ENCODE measurements at places on chromosomes 2 and 18.
A peak's percentile ranks its signal among the peaks of the same experiment; 100 is the strongest.

DNA sequence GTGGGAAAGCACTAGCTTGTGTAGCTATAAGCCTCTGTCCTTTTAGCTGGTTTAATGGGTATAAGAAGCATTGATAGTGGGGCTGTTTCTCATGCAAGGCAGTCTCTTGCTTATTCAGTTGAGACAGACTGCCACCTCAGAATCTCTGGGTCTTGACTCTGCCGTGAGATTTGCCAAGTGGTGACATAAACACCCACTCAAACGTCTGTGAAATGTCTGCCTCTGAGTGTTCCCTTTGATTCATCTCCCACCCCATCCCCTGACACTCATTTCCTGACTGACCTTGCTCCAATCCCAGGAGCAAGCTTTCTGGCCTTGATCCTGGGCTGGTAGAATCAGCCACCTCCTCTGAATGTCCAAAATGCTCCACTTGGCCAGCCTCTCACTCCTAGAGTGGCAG lies 141.9 kb upstream of the RBMS1 start:
- H3K27ac ChIP-seq: no peak overlapping the region
- DNase-seq: no peak
- H3K4me1 ChIP-seq: no peaks in the 10 kb centered on the region
- H3K36me3 ChIP-seq: no peaks in the 10 kb centered on the region
- no peaks in the 10 kb centered on the region for H3K27me3 ChIP-seq

DNA sequence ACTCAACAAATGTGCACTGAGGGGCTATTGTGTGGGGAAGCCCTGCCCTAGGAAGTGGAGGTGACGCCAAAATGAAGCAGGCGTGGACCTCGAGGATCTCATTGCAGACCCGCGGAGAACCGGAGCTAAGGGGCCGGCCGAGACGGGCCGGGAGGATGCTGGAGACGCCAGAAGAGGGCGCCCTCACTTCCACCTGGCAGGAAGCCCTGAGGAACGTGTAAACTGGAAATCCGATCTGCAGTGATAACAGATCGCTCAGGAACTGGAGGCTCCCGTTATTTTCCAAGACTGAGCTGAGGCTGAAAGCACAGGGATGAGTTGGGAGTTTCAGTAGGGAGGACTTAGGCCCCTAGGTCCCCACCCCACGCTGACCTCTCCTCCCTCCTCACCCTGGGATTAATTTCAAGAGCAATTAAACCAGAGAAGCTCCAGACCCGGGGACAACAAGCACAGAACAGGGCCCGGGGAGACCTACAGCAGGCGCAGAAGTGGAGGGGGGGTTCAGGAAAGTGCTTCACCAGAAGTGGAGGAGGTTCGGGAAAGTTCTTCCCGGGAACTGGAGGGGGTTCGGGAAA lies 7.7 kb upstream of the COL6A3 start:
- no peaks in the 10 kb centered on the region for H3K27me3 ChIP-seq
- H3K36me3 ChIP-seq: no peaks in the 10 kb centered on the region
- H3K4me1 ChIP-seq: peaks cover 6% of the 10 kb centered on the region
- H3K27ac ChIP-seq: peak overlapping the region; percentile 51

DNA sequence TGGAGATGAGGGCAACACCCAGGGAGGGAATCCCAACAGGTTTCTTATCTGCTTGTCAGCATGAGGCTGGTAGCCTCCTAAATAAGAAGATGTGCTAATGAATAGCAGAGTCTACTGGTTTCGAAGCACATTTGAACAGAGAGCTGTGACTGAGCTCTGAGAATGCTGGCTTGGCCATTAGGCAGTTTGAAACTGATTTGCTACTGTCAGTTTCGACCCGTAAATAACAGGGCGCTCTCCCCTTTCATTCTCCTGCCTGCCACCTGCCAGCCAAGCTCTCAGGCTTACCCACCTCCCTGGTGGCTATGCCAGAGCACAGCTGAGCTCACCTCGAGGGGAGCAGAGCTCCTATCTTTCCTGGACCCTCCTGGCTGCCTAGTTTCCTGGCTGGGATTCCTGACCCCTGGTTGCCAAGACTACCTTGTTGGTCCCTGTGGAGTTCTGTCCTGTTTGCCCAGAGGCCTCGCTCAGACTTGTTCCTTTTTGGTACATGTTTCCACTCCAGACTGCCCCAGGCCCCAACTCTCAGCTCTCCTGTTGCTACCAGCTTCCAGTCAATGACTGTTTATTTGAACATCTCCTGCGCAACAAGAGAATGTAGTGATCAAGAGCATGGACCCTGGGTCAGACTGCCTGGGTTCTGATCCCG lies 102.3 kb upstream of the ALPP start:
- H3K27ac ChIP-seq: no peak overlapping the region
- no peaks in the 10 kb centered on the region for H3K27me3 ChIP-seq
- H3K4me3 ChIP-seq: no peak overlapping the region
- no peaks in the 10 kb centered on the region for H3K4me1 ChIP-seq

GRCh38 chr2:134167015-134167414 lies 86.9 kb upstream of the MGAT5 start:
- H3K4me3 ChIP-seq: no peak overlapping the region
- no peaks in the 10 kb centered on the region for H3K27me3 ChIP-seq
- no peaks in the 10 kb centered on the region for H3K36me3 ChIP-seq
- no peak overlapping the region for H3K27ac ChIP-seq
- H3K4me1 ChIP-seq: peaks cover 4% of the 10 kb centered on the region

DNA sequence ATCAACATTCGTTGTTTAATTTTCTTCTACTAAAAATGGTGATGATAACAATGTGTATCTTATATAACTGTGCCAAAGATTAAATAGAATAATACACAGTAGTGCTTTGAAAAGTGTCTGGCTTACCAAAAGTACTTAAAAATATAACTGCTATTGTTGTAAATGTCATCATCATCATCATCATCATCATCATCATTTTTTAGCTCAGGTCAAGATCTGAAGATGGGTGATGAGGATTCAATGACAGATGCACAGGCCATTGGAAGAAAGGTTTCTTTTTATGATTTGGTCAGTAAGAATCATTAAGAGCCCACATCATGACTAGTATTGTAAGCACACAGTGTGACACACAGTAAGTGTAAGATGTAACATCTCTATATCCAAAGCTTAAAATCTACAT lies 795.2 kb downstream of the SLC4A3 start:
- no peak for DNase-seq
- H3K4me3 ChIP-seq: no peak overlapping the region
- no peaks in the 10 kb centered on the region for H3K4me1 ChIP-seq
- no peak overlapping the region for H3K27ac ChIP-seq

GRCh38 chr2:149049142-149049541 lies 10.6 kb downstream of the LYPD6B start:
- no peak overlapping the region for H3K27ac ChIP-seq
- DNase-seq: no peak
- no peaks in the 10 kb centered on the region for H3K36me3 ChIP-seq
- H3K27me3 ChIP-seq: no peaks in the 10 kb centered on the region
- H3K4me1 ChIP-seq: no peaks in the 10 kb centered on the region
- no peak overlapping the region for H3K4me3 ChIP-seq

- H3K4me3 ChIP-seq: no peak overlapping the region
- no peaks in the 10 kb centered on the region for H3K36me3 ChIP-seq
- H3K27ac ChIP-seq: peak overlapping the region; percentile 82
- peaks cover 28% of the 10 kb centered on the region for H3K4me1 ChIP-seq
- H3K27me3 ChIP-seq: no peaks in the 10 kb centered on the region
These were observed 75.4 kb upstream of the MAP4K3 start for GRCh38 chr2:39512434-39512935.

DNA sequence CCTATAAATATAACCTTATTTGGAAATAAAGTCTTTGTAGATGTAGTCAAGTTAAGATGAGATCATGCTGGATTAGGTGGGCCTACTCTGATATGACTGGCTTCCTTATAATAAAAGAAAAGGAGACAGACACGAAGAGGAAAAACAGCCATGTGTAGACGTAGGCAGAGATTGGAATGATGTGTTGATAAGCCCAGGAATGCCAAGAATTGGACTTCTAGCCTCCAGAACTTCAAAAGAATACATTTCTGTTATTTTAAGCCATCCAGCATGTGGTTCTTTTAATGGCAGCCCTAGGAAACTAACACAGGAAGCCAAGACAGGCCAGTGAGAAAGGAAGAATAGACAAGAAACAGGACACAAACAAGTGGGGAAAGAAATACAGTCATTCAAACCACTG lies 68.6 kb downstream of the NYAP2 start:
- H3K27ac ChIP-seq: no peak overlapping the region
- H3K4me3 ChIP-seq: no peak overlapping the region
- no peaks in the 10 kb centered on the region for H3K4me1 ChIP-seq
- DNase-seq: no peak
- H3K36me3 ChIP-seq: no peaks in the 10 kb centered on the region

DNA sequence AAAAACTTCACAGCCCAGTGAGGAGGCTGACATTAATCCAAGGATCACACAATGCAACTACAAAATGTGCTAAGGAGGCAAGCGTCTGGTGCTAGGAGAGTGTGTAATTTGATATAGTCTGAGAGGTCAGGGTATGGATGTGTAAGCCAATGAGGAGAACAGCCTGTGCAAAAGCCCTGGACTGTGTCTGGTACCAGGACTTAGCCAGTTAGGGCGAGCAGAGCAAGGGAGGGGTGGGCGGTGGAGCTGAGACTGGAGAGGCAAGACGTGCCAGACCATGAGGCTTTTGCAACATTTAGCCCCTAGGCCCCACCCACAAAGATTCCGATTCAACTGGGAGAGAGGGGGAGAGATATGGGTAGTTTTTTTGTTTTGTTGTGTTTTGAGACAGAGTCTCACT lies 33.5 kb upstream of the SPRED2 start:
- H3K4me3 ChIP-seq: no peak overlapping the region
- H3K4me1 ChIP-seq: no peaks in the 10 kb centered on the region
- no peak for DNase-seq
- H3K36me3 ChIP-seq: no peaks in the 10 kb centered on the region
- no peaks in the 10 kb centered on the region for H3K27me3 ChIP-seq
- no peak overlapping the region for H3K27ac ChIP-seq

DNA sequence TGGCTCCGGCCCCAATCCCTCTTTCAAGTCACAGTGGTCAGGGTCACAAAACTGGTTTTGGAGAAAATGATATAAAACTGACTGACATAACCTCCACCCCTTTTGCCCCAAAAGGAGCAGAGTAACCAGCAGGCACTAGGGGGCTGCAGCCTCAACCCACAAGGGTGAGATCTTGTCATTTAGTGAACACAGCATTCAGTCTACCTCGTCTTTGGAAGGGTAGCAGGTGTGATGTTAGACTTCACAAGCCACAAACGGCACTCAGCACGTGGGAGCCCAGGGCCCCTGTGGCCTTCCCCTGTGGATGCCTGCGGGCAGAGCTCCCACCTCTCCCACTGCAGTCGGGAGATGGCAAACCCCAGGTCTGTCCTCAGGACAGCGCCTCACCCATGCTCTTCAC lies 372.1 kb upstream of the MYT1L start:
- no peaks in the 10 kb centered on the region for H3K4me1 ChIP-seq
- no peak overlapping the region for H3K4me3 ChIP-seq
- no peaks in the 10 kb centered on the region for H3K27me3 ChIP-seq
- no peaks in the 10 kb centered on the region for H3K36me3 ChIP-seq

DNA sequence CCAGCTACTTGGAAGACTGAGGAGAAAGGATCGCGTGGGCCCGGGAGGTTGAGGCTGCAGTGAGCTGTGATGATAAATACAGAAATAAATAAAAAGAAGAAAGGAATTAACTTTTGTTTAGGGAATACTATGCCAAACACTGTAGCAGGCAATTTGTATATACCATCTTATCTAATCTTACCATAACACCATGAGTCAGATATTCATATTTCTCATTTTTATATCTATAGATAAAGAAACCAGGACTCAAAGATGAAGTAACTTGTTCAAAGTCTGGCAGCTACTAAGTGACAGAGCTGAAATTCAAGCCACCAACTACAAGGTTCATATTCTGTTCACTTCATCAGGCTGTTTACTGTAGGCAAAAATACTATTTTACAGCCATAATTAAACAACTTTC lies 119.2 kb upstream of the SLC39A10 start:
- H3K4me1 ChIP-seq: peaks cover 6% of the 10 kb centered on the region
- H3K27me3 ChIP-seq: no peaks in the 10 kb centered on the region
- DNase-seq: no peak
- no peaks in the 10 kb centered on the region for H3K36me3 ChIP-seq
- H3K27ac ChIP-seq: no peak overlapping the region

- no peaks in the 10 kb centered on the region for H3K4me1 ChIP-seq
- DNase-seq: no peak
- H3K36me3 ChIP-seq: no peaks in the 10 kb centered on the region
These were observed 52.5 kb upstream of the LGALSL start for GRCh38 chr2:64401529-64401880.

DNA sequence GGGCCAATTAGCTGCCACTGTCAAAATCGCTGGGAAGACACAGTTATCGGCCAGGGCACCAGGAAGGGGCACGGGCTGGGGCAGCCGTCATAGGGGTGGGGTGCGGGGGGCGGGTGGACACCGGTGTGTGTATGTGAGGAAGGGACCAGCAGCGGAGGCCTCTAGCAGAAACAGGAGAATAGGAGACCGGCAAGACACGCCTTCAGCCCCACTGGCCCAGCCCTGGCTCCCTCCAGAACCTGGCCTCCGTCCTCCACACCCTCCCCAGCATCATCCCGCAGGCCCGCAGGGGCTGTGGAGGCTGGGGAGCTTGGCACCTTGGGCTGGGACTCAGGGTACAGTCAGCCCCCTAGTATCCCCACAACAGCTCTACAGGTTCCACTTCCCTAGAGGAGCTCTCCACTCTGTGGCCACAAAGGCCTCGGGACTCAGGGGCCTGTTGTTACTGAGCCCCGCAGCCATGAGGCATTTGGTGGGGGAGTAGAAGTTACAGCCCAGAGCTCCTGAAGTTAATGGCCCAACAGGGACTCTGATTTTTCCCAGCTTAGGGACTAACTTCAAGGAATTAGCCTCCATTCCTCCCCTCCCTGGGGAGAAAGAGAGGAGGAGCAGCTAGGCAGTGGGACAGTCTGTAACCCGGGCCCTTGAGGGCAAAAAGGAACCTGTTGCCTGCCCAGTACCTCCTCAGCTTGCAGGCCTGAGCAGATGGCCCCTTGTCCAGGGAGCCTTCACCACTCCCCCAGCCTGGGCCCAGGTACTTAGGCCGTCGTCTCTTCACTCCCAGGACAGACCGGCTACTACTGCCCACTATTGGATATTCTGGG lies 19.9 kb downstream of the SH2D6 start:
- peaks cover 4% of the 10 kb centered on the region for H3K4me1 ChIP-seq
- no peaks in the 10 kb centered on the region for H3K36me3 ChIP-seq
- no peak for DNase-seq
- peak overlapping the region; percentile 31 for H3K4me3 ChIP-seq

DNA sequence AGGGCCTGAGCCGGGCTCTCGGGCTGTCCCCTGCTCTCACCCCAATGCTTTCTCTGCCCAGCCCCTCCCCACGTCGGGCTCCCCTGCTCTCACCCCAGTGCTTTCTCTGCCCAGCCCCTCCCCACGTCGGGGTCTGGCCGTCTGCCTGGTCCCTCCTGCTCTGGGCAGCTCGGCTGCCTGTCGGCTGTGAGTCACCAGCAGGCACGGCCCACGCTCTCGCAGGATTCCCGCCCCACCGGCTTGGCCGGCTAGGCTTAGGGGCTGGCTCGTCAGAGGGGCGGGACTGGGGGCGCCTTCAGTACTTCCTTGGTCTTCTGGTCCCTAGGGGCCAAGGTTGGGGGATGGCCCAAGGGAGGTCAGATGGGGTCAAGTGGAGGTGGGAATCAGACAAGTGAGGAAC lies 3.3 kb downstream of the BOK start:
- H3K27me3 ChIP-seq: peaks cover 13% of the 10 kb centered on the region
- H3K4me3 ChIP-seq: no peak overlapping the region
- H3K36me3 ChIP-seq: peaks cover 16% of the 10 kb centered on the region
